ENCODE measurements at places on chromosomes 2 and 18. TPM values are rescaled to one million over a fixed set of nuclear protein-coding genes. Genes with fewer than 3 reads are reported as not detected.

DNA sequence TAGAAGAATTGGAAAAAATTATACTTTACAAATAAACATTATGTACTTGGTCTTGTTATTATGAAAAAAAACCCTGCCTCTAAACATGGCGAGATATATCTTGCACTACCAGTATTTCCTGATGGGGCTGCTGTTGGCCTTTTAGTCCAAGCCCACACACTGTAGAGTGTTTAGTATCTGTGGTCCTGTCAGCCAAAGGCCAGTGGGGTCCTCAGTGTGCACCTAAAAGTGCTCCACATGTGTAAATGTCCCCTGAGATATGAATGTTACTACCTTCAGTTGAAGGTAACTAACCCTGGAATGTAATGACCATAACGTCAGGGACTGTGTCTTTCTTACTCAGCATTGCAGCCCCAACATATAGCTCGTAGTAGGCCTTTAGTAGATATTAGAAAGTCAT, 71.1 kb upstream of the HK2 start:
- no peaks in the 10 kb centered on the region for H3K36me3 ChIP-seq
- no peaks in the 10 kb centered on the region for H3K27me3 ChIP-seq
- peaks cover 15% of the 10 kb centered on the region for H3K4me1 ChIP-seq
- no peak for DNase-seq
- no peak overlapping the region for H3K4me3 ChIP-seq

The STPG4 gene
- total RNA-seq = not detected

DNA sequence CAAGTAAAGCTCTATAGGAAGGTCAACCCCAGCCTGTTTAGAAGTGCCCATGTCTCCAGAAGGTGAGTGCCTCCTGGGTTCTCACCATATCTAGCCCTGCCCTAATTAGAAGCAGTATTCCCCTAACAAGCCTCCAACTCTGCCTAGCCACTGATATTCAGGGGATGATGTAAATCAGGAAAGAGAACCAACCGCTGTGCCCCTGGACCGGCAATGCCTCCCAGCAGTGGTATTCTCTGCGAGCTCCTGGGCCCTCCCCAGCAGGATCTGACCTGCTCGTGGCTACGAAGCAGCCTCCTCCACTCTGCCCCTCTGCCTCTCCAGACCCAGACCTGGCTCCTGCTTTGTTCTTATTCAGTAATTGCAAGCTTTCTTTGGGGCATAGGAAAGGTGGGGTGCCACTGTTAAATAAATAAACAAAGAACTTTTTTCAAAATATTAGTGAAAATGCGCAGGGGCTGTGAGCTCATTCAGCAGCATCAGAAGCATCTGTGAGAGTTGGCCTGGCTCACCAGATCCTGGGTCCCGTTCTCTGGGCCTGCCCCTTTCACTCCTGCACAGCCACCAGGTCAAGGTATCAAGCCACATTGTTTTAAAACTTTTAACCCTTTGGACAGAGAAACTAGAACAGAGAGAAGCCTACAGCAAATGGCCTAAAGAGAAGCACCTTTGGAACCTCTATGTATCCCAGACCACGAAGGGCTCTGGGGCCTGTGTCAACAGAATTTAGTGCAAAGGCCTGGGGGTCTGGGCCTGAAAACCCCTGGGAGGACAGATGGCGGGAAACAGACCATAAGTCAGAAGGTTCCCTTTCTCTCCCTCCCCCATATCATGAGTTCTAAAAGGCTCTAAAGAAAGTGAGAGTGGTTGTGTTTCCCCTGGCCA, 11.9 kb downstream of the MREG start:
- no peaks in the 10 kb centered on the region for H3K27me3 ChIP-seq
- no peak overlapping the region for H3K4me3 ChIP-seq
- no peak for DNase-seq

DNA sequence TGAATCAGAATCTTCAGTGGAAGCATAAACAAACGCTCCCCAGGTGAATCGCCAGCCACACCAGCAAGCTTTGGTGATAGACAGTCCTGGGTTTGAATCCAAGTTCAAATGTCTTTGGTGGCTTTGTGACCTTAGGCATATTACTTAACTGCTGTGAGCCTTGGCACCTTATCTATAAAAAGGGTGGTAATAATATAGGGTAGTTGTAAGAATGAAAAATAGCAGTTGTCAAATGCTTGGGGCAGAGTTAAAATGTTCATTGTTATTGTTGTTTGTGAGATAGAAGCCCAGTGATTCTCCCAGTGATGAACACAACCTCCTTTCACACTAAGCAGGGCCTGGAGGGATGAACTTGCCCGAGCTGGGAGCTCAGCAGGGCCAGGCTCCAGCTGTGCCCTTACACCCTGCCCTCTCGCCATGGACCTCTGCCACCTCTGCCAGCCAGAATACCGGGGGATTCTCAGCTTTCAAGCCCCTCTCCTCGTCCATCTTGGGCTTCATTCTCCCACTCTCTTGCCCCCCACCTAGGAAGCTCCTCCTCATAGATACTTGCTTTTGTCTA, 6.1 kb upstream of the TMBIM1 start:
- H3K4me3 ChIP-seq = no peak overlapping the region
- no peaks in the 10 kb centered on the region for H3K4me1 ChIP-seq
- no peaks in the 10 kb centered on the region for H3K27me3 ChIP-seq
- no peak for DNase-seq
- H3K27ac ChIP-seq = no peak overlapping the region
- H3K36me3 ChIP-seq = no peaks in the 10 kb centered on the region

GRCh38 chr2:206543073-206543472, 99.2 kb upstream of the FAM237A start:
- no peaks in the 10 kb centered on the region for H3K27me3 ChIP-seq
- no peak for DNase-seq
- H3K4me3 ChIP-seq = no peak overlapping the region
- H3K36me3 ChIP-seq = no peaks in the 10 kb centered on the region
- no peaks in the 10 kb centered on the region for H3K4me1 ChIP-seq

- no peak overlapping the region for H3K4me3 ChIP-seq
- no peaks in the 10 kb centered on the region for H3K36me3 ChIP-seq
- no peaks in the 10 kb centered on the region for H3K27me3 ChIP-seq
Observed at GRCh38 chr2:108220942-108221541, 18.7 kb upstream of the SULT1C3 start.

- no peaks in the 10 kb centered on the region for H3K27me3 ChIP-seq
- no peaks in the 10 kb centered on the region for H3K36me3 ChIP-seq
- DNase-seq = no peak
- H3K4me1 ChIP-seq = no peaks in the 10 kb centered on the region
- H3K27ac ChIP-seq = no peak overlapping the region
Observed at GRCh38 chr2:9287400-9288045, 80.9 kb downstream of the ASAP2 start.

- DNase-seq = no peak
- H3K4me3 ChIP-seq = no peak overlapping the region
- no peaks in the 10 kb centered on the region for H3K4me1 ChIP-seq
- H3K27me3 ChIP-seq = no peaks in the 10 kb centered on the region
Observed at GRCh38 chr2:219829667-219830352, 202.4 kb downstream of the SLC4A3 start.

DNA sequence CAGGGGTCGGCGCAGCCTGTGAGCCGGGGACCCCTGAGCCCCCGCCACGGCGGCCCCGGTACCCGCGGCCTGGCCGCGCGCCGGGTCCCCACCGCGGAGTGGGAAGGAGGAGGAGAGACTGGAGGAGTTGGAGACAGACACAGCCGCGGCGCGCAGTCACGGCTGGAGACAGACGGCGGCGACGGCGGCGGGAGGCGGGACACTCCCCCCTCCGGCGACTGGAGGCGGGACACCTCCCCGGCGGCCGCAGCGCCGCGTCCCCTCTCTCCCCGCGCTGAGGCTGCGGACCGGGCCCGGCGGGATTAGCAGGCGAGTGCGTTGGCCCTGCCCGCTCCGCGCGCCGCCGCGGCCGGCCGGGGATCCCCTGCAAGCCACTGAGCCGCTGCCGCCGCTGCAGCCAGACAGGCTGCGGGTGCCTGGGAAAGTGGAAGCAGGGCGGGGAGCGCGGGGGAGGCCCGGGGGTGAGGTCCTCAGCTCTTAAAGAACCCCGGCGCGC, 1.0 kb upstream of the LDLRAD4 start:
- H3K27me3 ChIP-seq = peaks cover 11% of the 10 kb centered on the region
- peak overlapping the region; percentile 82 for H3K27ac ChIP-seq
- H3K4me1 ChIP-seq = peaks cover 62% of the 10 kb centered on the region
- peak overlapping the region; percentile 83 for H3K4me3 ChIP-seq

The RAB6D gene
- not detected for total RNA-seq

- no peaks in the 10 kb centered on the region for H3K4me1 ChIP-seq
- H3K27ac ChIP-seq = no peak overlapping the region
- no peaks in the 10 kb centered on the region for H3K27me3 ChIP-seq
- no peaks in the 10 kb centered on the region for H3K36me3 ChIP-seq
- H3K4me3 ChIP-seq = no peak overlapping the region
Observed at GRCh38 chr2:236623816-236624215, 54.2 kb downstream of the ACKR3 start.

DNA sequence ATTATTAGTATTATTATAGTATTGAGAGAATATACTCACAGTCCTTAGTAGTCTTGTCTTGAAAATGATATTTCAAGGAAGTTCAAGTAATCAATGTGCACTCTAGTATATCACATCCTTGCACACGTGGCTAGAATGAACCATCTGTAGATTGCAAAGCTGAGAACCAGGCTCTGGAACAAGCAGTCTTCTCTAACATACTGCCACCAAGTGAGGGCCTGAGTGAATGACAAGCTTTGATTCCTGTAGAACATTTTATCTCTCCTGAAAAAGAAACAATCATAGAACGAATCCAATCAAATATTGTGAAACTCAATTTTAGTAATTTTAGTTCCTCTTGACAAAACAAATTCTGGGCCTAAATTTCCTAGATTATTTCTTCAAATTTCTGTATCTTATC, 55.3 kb upstream of the SULT1C3 start:
- no peaks in the 10 kb centered on the region for H3K4me1 ChIP-seq
- no peaks in the 10 kb centered on the region for H3K36me3 ChIP-seq
- no peaks in the 10 kb centered on the region for H3K27me3 ChIP-seq
- no peak for DNase-seq
- no peak overlapping the region for H3K27ac ChIP-seq

DNA sequence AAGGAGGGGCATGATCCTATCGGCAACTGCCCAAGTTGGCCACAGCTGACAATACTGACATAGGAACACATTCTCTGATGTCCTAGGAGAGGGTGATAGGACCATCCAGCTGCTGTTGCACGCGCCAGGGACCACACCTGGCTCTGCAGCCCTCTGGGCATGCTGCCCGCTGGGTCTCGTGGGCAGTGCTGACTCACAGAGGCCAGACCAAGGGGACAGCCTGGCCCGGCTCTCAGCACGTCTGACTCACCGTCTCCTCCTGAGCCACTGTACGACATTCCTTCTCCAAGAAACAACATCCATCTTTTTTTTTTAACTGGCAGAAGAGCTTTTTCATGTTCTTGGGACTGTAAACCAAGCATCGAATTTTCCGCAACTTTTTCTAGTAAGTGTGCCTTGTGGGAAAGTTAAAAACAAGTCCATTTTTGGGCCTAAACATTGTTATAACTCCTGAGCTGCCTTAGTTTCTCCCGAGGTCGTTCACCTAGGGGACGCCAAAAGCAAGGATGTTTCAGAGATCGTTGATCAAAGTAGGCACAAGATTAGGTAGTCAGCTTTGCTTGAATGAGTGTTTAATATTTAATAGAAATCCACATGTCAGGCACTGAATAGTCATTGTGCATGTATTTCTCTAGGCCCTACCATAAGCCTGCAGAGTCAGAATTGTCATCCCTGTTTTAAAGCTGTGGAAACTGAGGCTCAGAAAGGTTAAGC, 100.3 kb downstream of the TTC32 start:
- no peak for DNase-seq
- no peak overlapping the region for H3K4me3 ChIP-seq
- no peak overlapping the region for H3K27ac ChIP-seq
- H3K36me3 ChIP-seq = no peaks in the 10 kb centered on the region
- no peaks in the 10 kb centered on the region for H3K4me1 ChIP-seq

DNA sequence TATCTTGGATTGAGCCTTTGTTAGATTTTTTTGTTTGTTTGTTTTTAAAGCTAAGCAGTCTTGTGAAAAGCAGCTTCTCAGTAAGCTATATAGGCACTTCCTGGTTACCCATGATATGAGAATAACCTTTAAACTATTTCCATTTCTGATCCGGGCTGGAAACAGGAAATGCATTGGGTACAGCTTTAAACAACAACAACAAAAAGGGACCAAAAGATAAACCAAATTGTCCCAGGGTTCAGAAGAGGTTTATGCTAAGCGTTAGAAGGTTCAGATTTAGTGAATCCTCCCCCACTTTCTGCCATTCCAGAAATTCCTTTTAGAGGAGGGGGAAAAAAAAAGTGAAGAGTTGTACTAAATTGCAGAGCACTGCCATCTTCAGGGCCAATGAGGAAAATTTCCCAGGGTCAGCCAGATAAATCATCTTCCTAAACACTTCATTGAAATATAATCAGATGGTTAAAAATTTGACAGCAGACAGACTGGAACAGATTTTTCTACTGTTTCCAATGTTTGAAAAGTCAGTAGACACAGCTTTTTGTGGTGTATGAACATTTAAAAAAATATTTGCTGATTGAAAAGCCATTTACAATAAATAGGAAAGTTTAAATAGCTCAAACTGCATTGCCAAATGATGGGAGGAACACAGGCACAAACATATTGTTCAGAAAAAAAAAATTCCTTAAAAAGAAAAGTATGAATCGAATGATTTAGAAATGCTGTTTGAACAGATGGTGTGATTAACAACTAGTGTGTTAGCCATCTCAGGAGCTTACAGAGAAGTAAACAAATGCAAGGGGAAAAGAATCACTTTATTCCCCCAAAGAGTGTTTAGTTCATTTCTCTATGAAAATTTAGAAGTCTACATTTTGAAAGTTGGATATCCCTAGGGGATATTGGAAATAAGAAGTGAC, 189.9 kb upstream of the TANK start:
- no peak overlapping the region for H3K27ac ChIP-seq
- no peaks in the 10 kb centered on the region for H3K36me3 ChIP-seq
- H3K4me3 ChIP-seq = no peak overlapping the region
- no peaks in the 10 kb centered on the region for H3K27me3 ChIP-seq

The ANTXR1 gene
- total RNA-seq = 33.2 TPM

DNA sequence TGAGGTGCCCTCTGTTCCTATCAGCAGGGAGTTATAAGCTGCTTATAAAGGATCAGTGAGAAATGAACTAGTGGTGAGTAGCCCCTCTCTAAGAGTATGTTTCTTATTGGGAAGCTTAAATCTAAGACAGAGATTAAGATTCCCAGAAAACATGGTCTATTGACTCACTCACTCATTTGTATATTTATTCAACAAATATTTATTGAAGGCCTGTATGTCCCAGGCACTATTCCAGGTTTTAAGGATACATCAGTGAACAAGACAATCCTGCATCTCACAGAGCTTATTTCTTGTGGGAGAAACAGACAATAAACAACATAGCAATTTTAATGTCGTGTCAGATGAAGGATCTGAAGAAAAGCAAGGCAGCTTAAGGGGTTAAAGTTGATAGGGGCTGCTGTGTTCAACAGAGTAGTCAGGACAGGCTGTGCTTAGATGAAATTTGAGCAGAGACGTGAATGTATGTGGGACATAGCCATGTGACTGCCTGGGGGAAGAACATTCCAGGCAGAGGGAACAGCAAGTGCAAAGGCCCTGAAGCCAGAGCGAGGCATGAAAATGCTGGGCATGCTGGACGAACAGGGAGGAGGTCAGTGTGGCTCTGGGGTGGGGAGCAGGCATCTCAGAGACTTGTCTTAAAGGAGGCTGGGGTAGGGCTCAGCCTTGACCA, 14.8 kb upstream of the PSD4 start:
- H3K36me3 ChIP-seq = no peaks in the 10 kb centered on the region
- H3K27me3 ChIP-seq = peaks cover 6% of the 10 kb centered on the region
- peaks cover 24% of the 10 kb centered on the region for H3K4me1 ChIP-seq
- no peak overlapping the region for H3K4me3 ChIP-seq

The NGEF gene
- total RNA-seq = not detected

Data from spleen (tissue), 13 donors.